Psoas muscle (tissue), 8 donors: ENCODE measurements at places on chromosomes 6 and 20. TPM values are rescaled to one million over a fixed set of nuclear protein-coding genes. Genes with fewer than 3 reads are reported as not detected.

DNA sequence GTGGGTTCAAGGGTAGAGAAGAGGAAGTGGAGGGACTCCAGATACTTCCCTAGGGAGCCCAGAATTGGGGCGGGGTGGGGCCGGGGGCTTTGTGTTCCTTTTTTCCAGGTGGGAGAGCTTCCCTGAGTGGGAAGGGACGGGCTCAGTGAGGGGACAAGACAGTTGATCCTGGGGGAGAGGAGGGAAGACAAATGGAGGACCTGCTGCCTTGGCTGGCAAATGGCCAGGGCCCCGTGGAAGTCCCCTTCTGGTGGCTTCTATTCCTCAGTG, 2.6 kb downstream of the CTSZ start:
- peaks cover 15% of the 10 kb centered on the region for H3K4me1 ChIP-seq
- H3K4me3 ChIP-seq, result no peak overlapping the region
- no peaks in the 10 kb centered on the region for H3K27me3 ChIP-seq
- H3K36me3 ChIP-seq, result peaks cover 36% of the 10 kb centered on the region
- peak; percentile 74 for DNase-seq
- H3K27ac ChIP-seq, result no peak overlapping the region

DNA sequence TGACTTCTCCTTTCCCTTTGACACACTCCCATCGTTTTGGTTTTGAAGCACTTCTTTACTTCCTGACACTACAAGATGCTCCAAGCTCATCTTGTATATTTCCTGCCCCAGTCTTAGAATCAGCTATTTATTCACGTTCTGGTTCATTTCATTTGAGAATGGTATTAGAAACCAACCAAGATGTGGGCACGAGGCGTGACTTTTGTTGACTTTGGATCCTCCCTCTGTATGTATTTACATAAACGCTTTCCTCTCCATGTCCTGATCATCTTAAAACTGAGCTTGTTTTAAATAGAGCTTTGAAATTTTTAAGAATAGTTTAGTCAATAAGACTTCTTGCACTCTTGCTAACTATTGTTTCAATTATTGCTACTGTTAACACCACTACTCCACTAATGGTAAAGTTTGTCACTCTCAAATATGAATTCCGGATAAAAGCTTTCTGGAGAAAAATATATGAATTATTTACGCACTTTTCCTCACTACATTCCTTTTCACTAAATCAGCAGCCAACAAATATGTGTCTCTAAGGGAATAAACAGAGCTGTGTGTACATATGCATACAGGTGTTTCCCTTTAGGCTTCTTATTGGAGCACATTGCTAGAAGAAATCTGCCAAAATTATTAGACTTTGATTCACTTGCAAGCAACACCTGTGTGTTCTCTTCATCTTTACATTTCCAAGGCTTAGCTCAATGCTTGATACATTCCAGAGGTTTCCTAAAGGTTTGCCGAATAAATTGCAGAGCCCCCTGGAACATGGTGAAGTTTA, 77.3 kb upstream of the TMEM244 start:
- H3K4me3 ChIP-seq, result no peak overlapping the region
- peaks cover 3% of the 10 kb centered on the region for H3K27me3 ChIP-seq
- H3K27ac ChIP-seq, result no peak overlapping the region

GRCh38 chr6:35776364-35777215, at the start of gene CLPSL2:
Gene CLPSL2 (plus strand): TSS chr6:35776598. CDS start chr6:35776619, 21 bp downstream.
- H3K36me3 ChIP-seq, result no peaks in the 10 kb centered on the region
- H3K27ac ChIP-seq, result no peak within 1 kb of the TSS
- no peaks in the 10 kb centered on the region for H3K27me3 ChIP-seq
- H3K4me1 ChIP-seq, result no peaks in the 10 kb centered on the region
- DNase-seq, result no peak

DOK5 gene
- 15.7 TPM for total RNA-seq

DNA sequence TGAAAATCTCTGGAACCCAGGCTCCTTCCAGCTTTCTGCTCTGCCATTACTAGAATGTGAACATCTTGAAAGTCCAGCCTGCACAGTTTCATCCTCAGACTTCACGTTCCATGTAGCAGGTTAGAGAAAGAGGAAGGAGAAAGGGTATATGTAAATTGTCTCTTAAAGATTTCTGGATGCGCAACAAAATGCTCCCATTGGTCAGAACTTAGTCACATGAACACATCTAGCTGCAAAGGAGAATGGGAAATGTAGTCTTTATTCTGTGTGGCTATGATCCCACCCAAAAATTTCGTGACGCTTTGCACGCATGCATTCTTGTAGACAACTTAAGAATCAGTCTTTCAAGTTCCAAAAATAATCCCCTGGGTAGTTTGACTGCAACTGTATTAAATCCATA, 46.4 kb upstream of the CHD6 start:
- H3K27ac ChIP-seq, result no peak overlapping the region
- H3K36me3 ChIP-seq, result no peaks in the 10 kb centered on the region
- H3K27me3 ChIP-seq, result no peaks in the 10 kb centered on the region

TRAPPC3L gene
- not detected for total RNA-seq

GRCh38 chr6:144590532-144590931, 305.4 kb downstream of the UTRN start:
- no peak overlapping the region for H3K27ac ChIP-seq
- H3K4me1 ChIP-seq, result no peaks in the 10 kb centered on the region
- DNase-seq, result no peak
- no peaks in the 10 kb centered on the region for H3K27me3 ChIP-seq
- H3K36me3 ChIP-seq, result no peaks in the 10 kb centered on the region

GRCh38 chr20:52812231-52812847, 159.8 kb upstream of the TSHZ2 start:
- DNase-seq, result no peak
- peaks cover 5% of the 10 kb centered on the region for H3K27me3 ChIP-seq
- H3K4me1 ChIP-seq, result no peaks in the 10 kb centered on the region
- H3K4me3 ChIP-seq, result no peak overlapping the region
- no peak overlapping the region for H3K27ac ChIP-seq

DNA sequence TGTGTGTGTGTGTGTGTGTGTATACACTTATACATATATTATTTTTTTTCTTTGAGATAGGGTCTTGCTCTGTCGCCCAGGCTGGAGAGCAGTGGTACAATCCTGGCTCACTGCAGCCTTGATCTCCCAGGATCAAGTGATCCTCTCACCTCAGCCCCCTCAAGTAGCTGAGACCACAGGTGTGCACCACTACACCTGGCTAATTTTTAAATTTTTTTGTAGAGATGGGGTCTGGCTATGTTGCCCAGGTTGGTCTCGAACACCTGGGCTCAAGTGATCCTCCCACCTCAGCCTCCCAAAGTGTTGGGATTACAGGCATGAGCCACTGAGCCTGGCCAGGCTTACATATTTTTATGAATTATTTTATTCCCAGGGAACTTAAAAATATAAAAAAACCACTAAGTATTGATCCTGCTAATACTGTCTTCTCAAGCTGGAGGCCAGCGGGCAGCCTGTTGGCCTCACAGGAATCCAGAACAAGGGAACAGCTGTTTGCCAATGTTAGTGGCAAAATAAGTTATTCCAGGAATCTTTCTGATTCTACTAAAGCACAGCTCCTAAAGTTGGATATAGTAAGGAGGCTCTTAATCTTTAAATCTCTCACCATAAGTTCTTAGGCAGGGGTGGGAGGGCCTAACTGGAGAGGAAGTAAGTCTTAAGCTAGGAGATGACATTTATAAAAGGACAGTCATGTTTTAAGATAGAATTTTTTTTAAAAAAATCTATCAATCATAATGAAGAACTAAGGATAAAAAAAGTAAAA, 135.5 kb upstream of the NUP153 start:
- H3K4me1 ChIP-seq, result no peaks in the 10 kb centered on the region
- H3K4me3 ChIP-seq, result no peak overlapping the region
- no peaks in the 10 kb centered on the region for H3K36me3 ChIP-seq
- no peak for DNase-seq
- no peaks in the 10 kb centered on the region for H3K27me3 ChIP-seq
- H3K27ac ChIP-seq, result no peak overlapping the region

DNA sequence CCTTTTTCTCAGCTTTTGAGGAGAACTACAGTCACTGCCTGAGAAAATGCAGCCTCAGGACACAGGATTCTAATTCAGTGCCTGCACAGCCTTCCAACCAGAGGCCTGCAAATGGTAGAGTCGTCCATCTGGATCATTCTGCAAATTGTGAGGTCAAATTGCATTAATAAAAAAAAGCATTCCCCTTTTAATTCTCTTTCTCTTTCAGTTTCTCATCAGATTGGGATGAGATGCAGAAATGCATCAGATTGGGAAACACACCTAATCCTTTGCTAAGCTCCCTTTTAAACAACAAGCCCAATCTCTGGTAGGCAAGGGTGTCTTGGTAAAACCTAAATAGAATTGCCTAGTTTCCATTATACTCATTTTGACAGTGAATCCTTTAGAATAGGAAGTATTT, 838.8 kb downstream of the MAFB start:
- no peaks in the 10 kb centered on the region for H3K36me3 ChIP-seq
- no peak overlapping the region for H3K4me3 ChIP-seq
- no peak for DNase-seq
- peaks cover 11% of the 10 kb centered on the region for H3K4me1 ChIP-seq
- H3K27ac ChIP-seq, result no peak overlapping the region

CCHCR1 gene
- total RNA-seq, result 15.2 TPM

BANF2 gene
- not detected for total RNA-seq

DNA sequence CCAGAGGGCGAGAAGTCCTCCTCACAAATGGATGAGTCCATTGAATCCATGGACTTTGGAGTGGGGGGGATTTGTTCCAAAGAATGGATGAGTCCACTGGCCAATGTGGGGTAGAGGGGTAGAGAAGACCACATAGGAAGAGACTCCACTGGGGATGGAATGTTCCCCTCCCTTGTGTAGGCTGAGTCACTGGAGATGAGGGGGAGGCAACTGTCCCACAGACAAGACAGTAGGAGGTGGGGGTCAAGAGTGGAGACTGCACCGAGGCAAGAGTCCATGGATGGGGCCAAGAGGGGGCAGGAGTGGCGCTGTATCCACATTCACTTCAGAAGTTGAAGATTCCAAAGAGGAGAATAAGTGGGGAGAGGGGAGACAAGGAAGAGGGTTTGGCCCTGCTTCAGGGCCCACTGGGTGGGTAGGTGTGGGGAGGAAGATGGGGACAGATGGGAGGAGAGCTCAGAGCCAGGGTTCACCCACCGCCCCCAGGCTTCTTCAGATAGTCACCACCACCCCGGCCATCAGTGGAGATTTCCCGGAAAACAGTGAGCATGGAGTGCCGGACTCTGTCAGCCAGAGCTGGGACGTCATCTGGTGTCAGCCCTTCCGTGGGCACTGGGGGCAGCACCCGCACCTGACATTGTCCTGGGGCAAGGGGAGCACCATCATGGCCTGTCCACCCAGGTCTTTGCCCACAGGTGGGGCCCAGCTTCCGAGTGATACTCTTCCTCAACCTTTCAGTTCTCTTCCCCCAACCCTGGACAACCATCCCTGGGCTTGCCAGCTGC, 4.6 kb downstream of the EGFL8 start:
- H3K36me3 ChIP-seq, result peaks cover 54% of the 10 kb centered on the region
- H3K27ac ChIP-seq, result no peak overlapping the region
- H3K27me3 ChIP-seq, result no peaks in the 10 kb centered on the region
- no peak for DNase-seq
- no peaks in the 10 kb centered on the region for H3K4me1 ChIP-seq
- H3K4me3 ChIP-seq, result no peak overlapping the region

GRCh38 chr6:72283571-72283970, 338.3 kb upstream of the KCNQ5 start:
- DNase-seq, result no peak
- H3K27me3 ChIP-seq, result no peaks in the 10 kb centered on the region
- H3K27ac ChIP-seq, result no peak overlapping the region
- no peaks in the 10 kb centered on the region for H3K36me3 ChIP-seq
- H3K4me3 ChIP-seq, result no peak overlapping the region

DNA sequence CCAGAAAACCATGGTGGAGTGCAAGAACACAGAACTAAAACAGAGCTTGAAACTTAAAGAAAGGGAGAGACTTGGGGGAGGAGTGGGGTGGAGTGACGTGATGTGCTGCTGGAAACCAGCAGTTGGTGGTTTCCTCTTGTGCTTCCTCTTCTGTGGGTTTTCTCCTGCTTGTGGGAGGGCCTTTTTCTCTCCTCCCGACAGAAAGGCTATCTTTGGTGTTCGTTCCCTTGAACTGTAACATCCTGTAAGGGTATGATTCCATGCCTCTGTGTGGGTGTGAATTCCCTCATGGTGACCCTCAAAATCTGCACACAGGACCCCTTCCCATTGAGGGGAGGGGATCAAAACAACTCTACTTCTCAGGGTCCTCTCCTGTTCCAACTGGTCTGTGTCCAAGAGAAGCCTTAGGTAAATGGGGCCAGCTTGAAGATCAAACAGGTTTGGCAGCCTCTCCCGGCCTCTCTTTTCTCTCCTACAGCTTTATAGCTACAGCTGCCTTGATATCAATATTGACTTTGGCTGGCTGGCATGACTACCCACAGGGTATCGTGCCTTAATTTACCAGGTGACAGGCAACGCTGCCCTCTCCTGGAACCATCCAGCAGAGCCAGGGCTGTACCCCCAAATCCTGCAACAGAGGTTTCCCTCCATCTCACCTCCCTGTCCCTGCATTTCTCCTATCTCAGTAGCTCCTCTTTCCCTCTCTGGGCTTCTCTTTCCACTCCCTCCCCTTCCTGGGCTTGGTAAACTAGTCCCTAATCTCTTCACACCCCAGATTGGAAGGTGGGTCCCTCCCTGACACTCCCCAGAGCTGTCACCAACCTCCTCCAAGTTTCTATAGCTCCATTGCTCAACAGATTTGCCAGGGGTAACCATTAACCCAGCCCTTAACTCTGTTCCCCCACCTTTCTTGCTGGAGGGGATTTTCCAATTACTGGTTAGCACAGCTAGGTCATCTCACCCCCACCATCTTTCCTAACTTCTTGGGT, 1.5 kb upstream of the MSH5 start:
- H3K4me1 ChIP-seq, result peaks cover 21% of the 10 kb centered on the region
- H3K27ac ChIP-seq, result peak overlapping the region; percentile 74
- no peak overlapping the region for H3K4me3 ChIP-seq

GRCh38 chr6:43879722-43880121, 109.7 kb downstream of the VEGFA start:
- H3K27ac ChIP-seq, result no peak overlapping the region
- H3K4me3 ChIP-seq, result no peak overlapping the region
- no peaks in the 10 kb centered on the region for H3K4me1 ChIP-seq
- no peaks in the 10 kb centered on the region for H3K36me3 ChIP-seq
- no peak for DNase-seq

- peaks cover 2% of the 10 kb centered on the region for H3K36me3 ChIP-seq
- peaks cover 8% of the 10 kb centered on the region for H3K4me1 ChIP-seq
- H3K4me3 ChIP-seq, result peak overlapping the region; percentile 93
- H3K27me3 ChIP-seq, result no peaks in the 10 kb centered on the region
- H3K27ac ChIP-seq, result peak overlapping the region; percentile 86
- DNase-seq, result peak; percentile 80
Measured at GRCh38 chr6:144286503-144287393, 1.6 kb downstream of the UTRN start.

GRCh38 chr6:90663873-90664272, 77.0 kb upstream of the MAP3K7 start:
- H3K36me3 ChIP-seq, result no peaks in the 10 kb centered on the region
- H3K27me3 ChIP-seq, result no peaks in the 10 kb centered on the region
- no peak overlapping the region for H3K4me3 ChIP-seq
- H3K4me1 ChIP-seq, result no peaks in the 10 kb centered on the region
- no peak for DNase-seq

LPA gene
- 0.17 TPM for total RNA-seq
